Kidney (tissue), 22 donors: ENCODE measurements at places on chromosomes 12 and 14. TPM values are rescaled to one million over a fixed set of nuclear protein-coding genes. Genes with fewer than 3 reads are reported as not detected.

MYF6 gene
- not detected for polyA plus RNA-seq

DNA sequence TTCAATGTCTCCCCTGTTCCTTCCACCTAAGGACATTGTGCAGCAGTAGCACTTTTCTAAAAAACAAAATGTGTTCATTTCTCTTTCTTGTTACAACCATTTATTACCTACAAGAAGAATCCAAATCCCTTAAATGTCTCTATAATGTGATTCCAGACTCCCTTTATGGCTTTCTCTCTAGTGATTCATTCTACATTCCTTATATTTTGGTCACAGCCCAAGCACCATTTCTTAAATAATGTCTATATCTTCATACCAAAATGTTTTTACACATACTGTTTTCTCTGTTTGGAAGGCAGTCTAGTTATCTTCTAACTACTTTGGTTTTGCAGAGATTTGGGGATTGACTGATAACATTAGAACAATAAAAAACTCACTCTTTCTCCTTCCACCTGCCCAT is 1037.3 kb upstream of the FLRT2 start:
- DNase-seq: no peak

LRIG3 gene
- polyA plus RNA-seq: 4.4 TPM

DNA sequence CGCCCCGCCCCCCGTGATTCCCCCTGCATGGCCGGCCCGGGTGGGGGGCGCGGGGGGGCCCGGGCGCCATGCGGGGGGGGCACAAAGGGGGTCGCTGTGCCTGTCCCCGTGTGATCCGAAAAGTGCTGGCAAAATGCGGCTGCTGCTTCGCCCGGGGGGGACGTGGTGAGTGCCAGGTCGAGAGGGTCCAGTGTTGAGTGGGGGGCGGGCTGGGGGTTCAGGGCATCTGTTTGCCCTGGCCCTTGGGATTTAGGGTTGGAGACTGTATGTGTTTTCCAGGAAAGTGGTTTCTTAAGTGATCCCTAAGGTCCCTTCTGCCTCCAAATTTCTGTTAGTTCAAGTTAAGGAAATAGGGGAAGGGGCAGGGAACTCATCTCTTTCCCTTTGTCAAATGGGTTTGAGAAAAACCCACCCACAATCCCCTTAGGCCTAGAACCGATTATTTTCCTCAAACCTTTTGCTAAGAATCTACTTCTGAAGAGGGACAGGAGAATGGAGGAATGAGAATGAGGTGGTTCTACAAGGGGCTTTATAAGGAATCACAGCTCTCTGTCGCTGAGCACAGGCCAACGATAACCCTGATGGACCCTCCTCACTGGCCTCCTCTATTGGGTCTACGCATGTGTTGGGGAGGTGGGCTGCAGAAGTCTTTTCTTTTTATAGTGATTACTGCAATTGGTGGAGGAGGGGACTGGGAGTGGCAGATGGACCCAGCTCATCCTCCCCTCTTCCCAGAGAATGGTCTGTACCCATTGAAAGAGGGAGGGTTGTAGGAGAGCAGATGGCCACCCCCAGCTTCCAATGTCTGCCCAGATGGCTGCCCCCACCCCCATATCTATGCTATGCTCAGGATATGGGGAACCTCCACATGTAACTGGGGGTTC is 834 bp downstream of the ARHGEF25 start:
- DNase-seq: no peak

DNA sequence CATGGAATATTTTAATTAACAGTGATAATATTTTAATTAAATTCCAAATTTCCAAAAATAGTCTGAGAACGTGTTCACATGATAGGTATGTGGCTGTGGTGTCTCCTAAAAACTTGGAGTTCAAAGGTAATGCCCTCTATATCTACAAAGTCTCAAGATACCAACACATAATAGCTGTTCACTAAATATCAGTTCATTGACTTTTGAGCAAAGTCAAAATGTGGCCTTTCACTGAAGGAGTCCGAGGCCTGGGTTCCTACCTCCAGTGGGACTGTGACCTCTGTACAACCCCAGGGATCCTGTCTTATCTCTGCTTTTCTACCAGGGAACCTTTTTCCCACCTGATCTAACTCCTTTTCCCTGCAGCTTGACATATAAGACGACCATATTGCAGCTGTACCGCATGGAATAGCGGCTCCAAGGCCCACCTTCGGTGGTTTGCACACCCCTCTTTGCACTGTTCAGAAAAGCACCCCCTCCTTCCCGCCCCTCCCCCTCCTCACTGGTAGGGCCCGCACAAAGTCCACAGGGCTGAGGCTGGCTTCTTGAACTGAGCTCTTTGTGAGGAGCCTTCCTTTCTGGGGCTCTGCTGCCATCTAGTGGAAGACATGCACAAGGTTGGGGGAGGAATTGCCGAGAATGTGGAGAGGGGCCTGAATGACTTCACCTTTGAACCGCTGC is 3.1 kb downstream of the CCND2 start:
- DNase-seq: peak; percentile 95

DNA sequence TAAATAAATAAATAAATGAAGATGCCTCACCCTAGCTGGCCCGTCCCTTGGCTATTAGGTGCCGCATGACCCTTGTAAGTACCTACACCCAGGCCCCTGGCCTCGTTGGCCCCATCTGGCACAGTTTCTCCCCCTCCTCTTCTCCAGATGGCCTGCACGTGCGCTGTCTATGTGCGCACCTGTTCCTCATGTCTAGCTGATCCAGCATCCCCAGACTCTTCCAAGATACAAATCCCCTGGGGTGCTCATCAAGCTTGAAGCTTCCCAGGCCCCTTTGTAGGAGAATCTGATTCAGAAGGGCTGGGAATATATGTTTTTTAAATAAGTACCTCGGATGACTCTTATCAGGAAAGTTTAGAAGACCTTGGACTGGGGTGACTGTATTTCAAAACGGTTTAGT is 133.3 kb downstream of the CHST11 start:
- DNase-seq: no peak

- no peak for DNase-seq
Measured at GRCh38 chr12:4987076-4988046, 56.3 kb upstream of the KCNA5 start.

DNA sequence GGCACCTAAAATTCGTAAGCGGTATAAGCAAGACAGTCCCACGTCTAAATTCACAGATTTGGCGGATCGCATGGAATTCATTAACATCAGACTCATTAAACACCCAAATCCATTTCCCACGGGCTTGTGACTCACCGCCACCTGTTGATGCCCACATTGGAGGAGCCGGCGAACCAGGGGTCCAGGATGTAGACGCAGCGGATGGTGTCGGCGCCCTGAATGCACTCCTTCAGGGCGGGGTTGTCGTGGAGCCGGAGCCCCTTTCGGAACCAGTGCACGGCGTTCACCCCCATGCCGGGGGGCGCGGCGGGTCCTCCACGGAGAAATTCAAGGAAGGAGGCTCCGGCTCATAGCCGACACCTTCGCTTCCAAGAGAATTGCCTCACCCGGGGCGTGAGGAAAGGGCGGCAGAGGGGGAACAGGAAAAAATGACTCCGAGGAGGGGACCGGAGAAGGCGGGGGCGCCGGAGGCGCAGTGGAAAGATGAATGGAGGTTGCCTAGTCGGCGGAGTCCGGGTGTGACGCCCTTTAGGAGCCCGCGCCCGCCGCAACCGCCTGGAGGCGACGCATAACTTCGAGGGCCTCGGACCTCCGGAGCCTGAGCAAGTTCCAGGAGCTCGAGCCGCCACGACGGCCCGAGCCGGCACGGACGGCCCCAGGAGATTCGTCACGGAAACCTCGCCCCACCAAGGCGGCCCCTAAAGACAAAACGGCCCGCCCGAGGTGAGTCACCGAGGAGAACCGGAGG is 506 bp downstream of the CRY1 start:
- DNase-seq: no peak

DNA sequence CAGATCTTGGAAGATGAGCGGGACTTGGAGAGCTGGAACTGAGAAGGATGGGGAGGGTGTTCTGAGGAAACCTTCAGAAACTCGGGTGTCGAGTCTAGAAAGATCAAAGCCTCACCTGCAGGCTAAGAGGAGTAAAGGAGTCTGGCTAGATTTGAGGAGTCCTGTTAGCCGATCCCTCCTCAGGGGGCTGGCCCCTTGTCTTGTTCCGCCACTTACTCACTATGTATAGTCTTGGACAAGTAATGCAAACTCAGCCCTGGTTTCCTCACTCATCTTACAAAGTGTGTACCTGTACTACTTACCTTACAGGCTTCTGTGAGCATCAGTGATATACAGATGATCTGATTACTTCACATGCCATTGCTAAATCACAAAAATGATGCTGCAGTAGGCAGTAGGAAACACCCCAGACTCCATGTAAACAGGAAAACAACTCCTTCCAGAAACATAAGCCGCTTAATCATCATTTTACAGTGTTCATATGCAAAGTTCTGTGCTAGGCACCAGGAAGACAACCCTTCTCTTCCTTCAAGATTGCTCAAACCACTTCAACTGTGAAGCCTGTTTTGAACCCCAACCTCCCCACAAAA is 2.0 kb upstream of the SPTLC2 start:
- DNase-seq: no peak

DPPA3 gene
- not detected for polyA plus RNA-seq

DNA sequence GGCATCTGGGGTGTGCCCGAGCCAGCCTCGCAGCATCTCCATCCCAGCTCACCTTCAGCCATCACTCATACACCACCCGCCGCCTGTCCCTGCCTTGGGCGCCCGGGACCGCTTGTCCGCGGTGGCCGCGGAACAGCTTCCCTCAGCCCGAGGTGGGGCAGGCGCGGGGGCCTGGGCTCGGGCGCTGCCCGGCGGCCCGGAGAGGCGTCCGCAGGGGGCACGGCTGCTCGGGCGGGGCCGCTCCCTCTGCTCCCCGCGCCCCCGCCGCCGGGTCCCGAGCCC is 430 bp downstream of the SLC41A2 start:
- no peak for DNase-seq

DNA sequence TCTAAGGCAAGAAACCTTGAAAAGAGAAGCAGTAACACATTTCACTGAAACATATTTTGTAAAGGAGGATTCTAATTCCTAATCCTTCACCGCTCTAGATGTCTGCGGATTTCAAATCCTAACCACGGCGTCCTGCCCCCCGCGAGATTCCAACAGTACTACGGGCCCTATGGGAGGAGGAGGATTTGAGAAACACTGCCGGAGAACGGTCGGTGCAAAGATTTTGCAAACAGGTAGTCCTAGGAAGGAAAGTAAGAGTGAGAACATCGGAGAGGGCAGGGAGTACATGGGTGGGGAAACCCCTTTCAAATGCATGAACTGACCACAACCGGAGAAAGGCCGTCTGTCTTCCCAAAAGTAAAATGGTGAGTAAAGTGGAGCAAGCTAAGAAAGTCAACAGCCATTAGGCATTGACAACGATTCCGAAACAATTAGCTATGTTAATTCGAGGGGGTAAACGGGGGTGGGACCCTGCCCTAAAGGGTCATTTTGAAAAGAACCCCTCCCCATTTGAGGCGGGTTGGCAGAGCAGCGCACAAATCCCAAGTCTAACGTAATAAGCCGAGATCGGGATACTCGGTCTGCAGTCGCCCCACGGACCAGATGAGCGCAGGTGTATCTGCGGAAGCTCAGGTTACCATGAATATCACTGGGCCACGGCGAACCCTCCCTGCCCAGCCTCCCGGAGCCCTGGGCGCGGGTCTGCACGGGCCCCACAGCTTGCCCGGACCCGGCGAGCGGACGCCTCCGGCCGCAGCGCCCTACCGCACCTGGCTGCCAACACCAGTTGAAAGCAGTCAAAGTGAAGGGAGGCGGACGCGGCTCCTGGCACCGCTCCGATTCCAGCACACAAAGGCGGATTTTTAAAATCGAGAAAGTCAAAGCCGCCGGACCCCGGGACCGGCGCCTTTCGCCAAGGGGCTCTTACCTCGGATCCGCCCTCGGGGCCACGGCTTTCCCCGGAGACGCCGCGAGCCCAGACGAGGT is 662 bp downstream of the EPS8 start:
- DNase-seq: peak; percentile 41

DNA sequence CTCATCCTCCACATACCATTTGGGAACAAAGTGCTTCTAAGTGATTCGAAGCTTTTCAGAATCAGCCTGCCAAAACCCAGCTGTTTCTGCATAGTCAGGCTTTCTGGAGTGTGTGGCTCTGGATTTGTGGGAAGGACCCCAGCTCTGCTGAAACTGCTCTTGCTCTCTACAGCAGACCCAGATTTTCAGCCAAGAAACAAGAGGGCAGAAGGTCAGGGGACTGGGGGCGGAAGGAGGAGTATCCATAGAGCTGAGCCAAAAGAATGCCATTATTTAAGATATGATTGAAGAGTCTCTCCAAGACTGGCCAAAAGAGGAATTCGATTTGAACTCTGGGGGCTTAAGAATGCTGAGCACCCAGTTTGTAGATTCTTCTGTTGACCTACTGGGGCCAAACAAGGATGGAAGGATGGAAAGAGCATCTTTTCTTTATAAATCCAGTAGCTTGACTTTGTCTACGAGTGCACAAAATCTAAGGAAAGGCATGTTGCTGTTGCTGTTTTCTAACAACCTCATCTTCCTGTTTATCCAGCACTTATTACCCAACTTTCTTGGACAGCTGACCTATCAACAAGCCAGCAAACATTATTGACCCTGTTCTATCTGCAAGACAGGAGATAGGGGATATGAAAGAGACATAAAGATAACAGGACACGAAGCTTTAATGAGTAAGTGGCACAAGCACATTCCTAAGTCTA is 29.2 kb downstream of the FBLN5 start:
- DNase-seq: peak; percentile 41

- no peak for DNase-seq
Measured at GRCh38 chr14:101255765-101256125, 305.6 kb upstream of the DIO3 start.

RD3L gene
- not detected for polyA plus RNA-seq

GRCh38 chr14:54566410-54567223 is at the start of gene SAMD4A:
Gene SAMD4A (plus strand): TSS chr14:54567128. CDS start chr14:54567917, 789 bp downstream.
- DNase-seq: peak; percentile 94

- no peak for DNase-seq
Measured at GRCh38 chr12:50562520-50563433, 58.0 kb downstream of the DIP2B start.
